ENCODE measurements at places on chromosomes 12 and 14.

- no peak for DNase-seq
Observed at GRCh38 chr12:124446364-124446763, 121.0 kb downstream of the NCOR2 start.

- no peak for DNase-seq
Observed at GRCh38 chr12:83461336-83461935, 774.7 kb downstream of the TMTC2 start.

DNA sequence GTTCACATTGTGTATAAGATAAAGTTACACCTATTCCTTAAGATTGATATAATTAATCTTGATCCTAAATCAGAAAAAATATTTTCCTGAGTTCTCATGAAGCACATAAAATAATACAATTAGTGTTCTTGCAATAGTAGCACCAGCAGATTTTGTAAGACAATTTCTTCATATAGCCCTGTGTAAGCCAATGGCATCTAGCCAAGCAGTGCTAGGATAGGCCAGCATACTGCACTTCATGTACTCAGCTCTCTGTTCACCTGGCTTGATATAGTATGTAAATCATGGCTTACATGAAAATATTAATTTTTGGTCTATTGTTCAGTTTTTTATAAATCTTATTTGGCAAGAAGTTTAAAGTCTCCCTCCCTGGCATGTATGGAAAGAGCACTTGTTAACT, 1.9 kb downstream of the KLRF2 start:
- DNase-seq, result no peak

- DNase-seq, result no peak
Observed at GRCh38 chr12:94418517-94418916, 41.1 kb downstream of the CEP83 start.

- DNase-seq, result no peak
Observed at GRCh38 chr14:79294499-79294898, 916.8 kb downstream of the DIO2 start.

GRCh38 chr12:117040496-117040895, 58.7 kb downstream of the TESC start:
- DNase-seq, result no peak

- no peak for DNase-seq
Observed at GRCh38 chr12:19530637-19531023, 91.3 kb downstream of the AEBP2 start.

- DNase-seq, result no peak
Observed at GRCh38 chr12:116964054-116965050, 53.6 kb downstream of the FBXW8 start.

- no peak for DNase-seq
Observed at GRCh38 chr12:1744932-1745331, 54.1 kb downstream of the ADIPOR2 start.

DNA sequence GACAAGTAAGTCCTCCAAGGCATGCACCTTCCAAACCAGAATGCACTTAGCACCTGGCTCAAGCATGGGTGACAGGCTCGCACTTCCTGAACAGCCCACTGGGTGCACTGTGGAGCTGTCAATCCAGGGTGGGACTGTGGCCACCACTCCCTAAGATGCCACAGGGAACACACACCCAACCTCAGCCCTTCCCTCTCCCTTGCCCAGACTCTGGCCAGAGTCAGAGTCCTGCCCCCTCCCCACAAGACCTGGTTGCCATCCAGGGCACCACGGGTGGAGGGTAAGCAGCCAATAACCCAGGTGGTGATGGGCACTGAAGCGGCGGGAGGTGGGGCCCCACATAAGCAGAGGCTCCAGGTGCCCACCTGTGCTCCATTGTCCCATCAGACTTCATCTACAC, 160.6 kb downstream of the MYRFL start:
- DNase-seq, result no peak

GRCh38 chr12:20024194-20024593, 344.1 kb upstream of the PDE3A start:
- DNase-seq, result no peak

GRCh38 chr14:63605041-63605532, 36.6 kb downstream of the WDR89 start:
- DNase-seq, result no peak

- DNase-seq, result no peak
Observed at GRCh38 chr12:56571121-56571520, 49.5 kb downstream of the RBMS2 start.

GRCh38 chr12:124542021-124542949, 25.1 kb downstream of the NCOR2 start:
- DNase-seq, result no peak

DNA sequence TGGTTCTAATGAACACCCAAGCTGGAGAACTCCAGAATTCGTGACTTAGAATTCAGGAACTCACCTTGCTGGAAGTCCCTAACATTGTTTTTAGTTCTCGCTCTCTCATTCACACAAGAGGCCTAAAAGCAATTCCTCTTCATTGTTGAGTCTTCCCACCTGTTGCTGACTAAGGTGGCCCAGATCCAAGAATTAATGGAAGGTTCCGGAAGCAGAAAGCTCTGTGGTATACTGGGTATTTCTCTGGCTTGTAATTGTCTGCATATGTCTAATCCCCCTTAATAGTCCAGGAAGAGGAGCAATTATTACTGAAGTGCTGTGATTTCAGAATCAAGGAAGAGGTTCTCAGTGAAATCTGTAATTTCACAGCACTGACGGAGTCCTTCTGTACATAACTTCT, 31.4 kb downstream of the TMEM233 start:
- no peak for DNase-seq

DNA sequence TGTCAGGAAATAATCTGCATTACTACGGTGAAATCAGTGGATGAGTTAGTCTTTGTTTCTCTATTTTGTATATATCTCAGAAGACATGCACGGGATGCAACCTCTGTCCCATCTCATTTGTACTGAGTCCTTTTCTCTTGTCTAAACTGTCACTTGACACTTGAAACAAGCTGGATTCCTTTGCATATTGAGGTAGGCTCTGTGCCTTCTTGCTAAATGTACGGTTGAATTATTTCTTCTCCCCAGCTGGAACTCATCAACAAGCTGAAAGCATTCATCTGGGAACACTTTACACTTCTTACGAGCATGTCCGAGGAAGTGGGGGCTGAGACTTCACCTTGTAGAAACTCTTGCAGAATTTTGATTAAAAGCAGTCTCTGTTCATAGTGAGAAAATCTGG, 119.5 kb downstream of the VEZT start:
- DNase-seq, result no peak

DNA sequence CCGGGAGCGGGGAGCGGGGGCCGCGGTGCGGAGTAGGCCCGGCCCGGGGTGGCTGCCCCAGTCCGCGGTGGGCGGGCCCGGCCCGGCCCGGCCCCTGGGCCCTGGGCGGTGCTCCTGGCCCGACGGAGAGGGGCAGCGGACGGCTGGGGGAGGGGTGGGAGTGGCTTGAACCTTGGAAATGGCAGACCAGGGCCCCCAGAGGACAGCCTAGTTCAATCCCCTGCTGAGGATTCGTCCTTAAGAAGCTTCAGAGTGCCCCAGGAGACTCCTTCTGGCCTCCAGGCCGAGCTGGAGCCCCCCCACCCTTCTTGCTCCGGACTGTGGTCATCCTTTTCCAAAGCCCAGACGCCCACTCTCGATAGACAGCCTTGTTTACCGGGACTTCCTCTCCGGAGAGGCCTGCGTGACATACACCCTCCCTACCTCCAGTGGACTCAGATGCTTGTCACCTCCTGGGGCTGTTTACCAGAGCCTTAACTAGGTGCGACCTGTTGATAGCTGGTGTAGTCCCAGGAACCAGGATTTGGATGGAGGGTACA, 458 bp downstream of the KHNYN start:
- DNase-seq, result peak; percentile 58

DNA sequence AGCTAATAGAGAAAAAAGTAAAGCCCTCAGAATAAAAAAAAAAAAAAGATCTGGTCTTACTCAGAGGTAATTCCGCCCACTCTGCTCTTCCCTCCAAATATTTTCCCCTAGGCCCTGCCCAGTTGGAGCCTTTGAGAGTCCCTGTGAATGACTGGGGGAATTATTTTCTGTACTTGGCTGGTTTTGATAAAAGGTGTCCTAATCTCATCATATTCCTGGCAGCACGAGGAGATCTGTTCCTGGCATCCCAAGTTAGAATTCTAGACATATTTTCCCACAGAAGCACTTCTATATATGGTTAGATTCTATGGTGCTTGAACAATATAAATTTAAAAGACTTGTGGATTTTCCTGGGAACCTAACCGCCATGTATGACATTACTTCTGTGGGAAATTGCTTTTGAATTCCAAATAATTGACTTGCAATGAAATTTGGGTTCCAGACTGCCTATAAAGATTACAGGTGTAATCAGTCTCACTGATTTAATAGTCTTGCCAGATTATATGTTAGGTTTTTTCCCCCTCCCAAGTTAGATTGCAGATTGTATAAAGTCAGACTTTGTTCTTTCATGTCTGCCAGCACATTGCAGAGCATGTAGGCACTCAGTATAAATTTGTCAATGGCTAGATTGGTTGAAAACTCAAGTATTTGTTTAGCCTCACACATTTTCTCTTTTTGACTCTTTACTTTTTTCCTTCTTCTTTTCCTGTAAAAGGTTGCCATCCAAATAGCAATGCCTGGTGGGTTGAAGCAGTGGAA, 12.3 kb downstream of the GPX2 start:
- no peak for DNase-seq

DNA sequence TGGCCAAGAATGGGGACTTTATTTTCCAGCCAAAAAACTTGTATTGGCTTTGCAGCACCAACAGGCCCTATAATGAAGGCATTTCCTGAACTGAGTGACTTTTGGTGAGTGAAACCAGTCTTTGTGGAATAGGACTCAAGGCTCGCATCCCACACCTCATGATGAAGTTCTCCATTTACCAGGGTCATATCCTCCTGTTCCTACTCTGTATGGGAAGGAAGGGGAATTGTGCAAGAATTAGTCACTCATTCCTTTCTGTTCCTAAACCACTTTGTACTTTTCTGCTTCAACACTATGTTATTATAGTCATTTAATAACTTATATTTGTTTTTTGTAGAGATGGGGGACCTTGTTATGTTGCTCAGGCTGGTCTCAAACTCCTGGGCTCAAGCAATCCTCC, 2.3 kb upstream of the SPATS2 start:
- no peak for DNase-seq

DNA sequence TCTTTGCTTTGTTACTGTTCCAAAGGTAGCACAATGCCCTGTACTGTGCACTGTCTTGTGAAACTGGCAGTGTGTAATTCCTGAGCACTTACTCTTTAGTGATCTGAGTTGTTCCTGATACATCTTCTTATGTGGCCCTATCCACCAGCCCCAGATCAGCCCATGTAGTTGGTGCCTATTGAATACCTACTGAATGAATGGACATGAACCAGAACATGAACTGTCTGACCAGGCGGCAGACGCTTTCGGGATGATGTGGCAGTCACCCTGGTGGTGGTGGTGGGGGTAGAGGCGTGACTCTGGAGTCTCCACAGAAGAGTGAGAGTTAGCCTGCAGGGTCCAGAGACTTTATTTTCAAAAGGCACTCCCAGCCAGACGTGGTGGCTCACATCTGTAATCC, 46.6 kb upstream of the PAPOLA start:
- DNase-seq, result no peak

DNA sequence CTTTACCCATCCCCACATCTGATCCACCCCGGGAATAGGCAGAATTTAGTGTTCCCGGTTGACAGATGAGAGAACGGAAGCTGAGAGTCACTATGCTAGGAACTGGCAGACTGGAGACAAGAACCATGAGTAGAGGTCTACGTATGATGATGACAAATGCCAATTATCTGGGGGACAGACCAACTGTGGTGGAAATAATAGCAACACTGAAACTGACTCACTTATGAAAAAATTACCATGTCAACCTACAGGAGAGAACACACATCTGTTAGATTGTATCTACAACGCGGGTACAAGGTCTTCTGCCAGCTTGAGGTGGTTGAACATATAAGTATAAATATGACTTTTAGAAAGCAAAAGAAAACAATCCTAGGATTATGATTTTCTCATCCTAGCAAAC, 15.4 kb upstream of the SELPLG start:
- DNase-seq, result no peak

Measured in GM19239 (cell line).